Suppressor macrophage (primary cell): ENCODE measurements at places on chromosomes 7 and 10.
A peak's percentile ranks its signal among the peaks of the same experiment; 100 is the strongest.

GRCh38 chr10:132328106-132328505 lies 3.9 kb upstream of the LRRC27 start:
- no peak for DNase-seq

- DNase-seq, result no peak
Measured at GRCh38 chr10:80518143-80518806, 19.4 kb upstream of the SH2D4B start.

DNA sequence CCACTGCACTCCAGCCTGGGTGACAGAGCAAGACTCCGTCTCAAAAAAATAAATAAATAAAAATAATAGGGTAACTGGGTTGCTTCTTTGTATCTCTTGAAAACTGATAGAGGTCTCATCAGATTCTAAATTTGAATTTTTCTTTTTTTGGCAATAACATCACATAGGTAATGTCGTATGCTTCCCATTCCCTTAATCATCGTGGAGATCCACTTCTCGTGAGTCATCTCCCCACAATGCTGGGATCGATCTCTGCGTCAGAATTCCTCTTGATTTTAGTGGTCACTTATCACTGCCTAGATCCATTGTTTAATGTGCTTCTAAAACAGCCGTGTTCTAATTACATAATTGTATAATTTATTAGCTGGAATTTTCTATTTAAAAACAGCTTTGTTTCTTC lies 70.5 kb upstream of the DNAJB6 start:
- DNase-seq, result no peak

- DNase-seq, result peak; percentile 87
Measured at GRCh38 chr10:110504111-110504735, 6.5 kb downstream of the DUSP5 start.

DNA sequence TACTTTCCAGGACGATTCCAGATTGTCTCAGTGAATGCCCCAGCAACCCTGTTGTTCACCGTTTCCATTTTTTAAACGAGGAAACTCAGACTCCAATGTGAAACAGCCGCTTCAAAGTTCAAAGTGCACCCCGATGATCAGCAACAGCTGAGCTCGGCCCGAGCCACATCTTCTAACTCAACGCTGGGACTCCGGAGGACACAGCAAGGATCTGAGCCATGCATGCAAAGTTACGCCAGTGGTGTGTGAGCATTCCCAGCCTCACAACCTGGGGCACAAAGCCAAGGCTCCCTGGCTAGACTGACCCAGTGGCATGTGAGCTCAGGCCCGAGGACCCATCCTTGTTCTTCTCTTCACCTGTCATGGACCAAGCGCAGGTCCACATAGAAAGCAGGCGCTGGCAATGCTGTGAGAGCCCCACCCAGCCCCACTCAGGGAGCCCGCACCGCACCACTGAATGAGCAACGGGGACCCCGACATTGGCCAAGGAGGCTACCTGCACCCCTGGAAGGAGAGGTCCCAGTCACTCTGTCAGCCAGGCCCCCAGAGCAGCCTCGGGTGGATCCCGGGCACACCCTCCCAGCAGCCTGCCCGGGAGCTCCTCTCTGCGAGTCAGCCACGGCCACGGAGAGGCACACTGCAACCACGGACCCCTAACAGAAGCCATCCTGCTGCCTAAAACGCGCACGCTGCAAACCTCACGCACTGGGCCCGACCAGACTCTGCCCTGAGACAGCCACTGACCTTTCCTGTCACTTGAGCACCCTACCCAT lies 82.9 kb downstream of the MAD1L1 start:
- no peak for DNase-seq
